Activated CD4-positive, alpha-beta memory T cell treated with anti-CD3 and anti-CD28 coated beads for 36 hours (primary cell): ENCODE measurements at places on chromosomes 4 and X.

GRCh38 chr4:36244257-36245082, at the start of gene ARAP2:
TSS of gene ARAP2 (minus strand) at chr4:36244514. CDS start at chr4:36229486, 15,028 bp downstream.
- DNase-seq, result peak; percentile 86

GRCh38 chr4:78014889-78015886, 41.9 kb upstream of the FRAS1 start:
- DNase-seq, result no peak

DNA sequence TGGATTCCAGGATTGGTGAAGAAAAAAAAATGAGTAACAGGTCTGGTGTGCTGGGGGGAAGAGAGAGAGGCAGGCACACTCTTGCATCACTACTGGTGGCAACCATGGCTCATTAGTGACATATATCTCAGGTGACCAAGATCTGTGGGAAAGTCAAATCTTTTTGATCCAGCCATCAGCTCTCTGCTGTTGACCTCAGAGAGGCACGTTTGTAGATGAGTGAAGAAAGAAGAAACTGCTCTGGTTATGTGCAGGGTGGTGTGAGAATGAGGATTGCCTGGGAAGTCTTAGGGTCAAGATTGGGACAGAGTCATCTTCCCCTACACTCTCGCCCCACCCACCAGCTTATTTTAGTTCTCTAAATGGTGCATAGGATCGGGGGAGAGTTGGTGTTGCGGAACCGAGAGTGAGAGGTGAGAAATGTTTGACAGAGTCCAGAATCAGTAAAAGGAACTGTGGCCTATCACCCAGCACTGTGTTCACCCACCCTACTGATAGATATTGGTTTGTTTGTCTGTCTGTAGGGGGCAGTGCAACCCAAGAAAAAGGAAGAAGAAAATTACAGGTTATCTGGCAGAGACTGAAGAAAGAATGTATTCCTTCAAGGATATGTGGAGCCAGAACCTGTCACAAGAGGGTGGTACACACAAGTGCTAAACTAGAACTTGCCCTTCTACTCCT, 21.9 kb downstream of the ARMCX6 start:
- no peak for DNase-seq

DNA sequence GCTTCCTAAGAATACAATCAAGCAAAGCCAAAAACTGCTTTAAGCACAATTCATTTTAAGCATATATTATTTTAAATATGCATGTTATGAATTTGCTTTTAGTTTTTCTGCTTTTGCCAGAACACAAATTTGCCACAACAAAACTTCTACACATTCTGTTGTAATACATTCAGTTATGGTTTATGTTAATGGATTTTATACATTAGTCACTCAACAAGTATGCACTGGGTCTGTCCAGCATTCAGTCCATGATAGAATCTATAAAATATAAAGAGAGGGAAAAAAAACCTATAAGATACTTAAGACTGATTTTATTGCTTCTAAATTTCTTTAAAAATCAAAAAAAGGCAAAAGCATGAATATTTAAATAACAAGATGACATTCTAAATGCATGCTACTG, 22.2 kb downstream of the IQCM start:
- no peak for DNase-seq

- no peak for DNase-seq
These were observed 20.5 kb downstream of the RWDD4 start for GRCh38 chr4:183638436-183638835.

- peak; percentile 65 for DNase-seq
These were observed 18.0 kb upstream of the TMSB4X start for GRCh38 chrX:12956704-12957534.

DNA sequence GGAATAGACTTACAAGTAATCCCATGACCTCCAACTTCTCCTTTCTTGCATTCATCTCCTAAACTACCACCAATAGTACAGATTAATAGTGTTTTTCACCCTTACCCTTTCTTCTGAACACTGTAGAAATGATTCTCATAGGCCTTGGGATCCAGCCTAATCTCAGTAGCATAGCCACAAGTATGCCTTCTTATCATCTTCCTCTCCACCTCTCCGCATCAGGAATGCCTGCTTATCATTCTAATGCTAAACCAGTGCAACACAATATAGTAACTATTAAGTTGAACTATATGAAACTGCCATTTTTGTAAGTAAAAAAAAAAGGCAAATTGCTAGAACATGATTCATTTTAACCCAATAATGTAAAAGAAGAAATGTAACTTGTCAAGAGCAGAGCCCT, 79.5 kb upstream of the IL2 start:
- DNase-seq, result no peak

- no peak for DNase-seq
These were observed 268.1 kb upstream of the SLITRK2 start for GRCh38 chrX:145549496-145549895.

DNA sequence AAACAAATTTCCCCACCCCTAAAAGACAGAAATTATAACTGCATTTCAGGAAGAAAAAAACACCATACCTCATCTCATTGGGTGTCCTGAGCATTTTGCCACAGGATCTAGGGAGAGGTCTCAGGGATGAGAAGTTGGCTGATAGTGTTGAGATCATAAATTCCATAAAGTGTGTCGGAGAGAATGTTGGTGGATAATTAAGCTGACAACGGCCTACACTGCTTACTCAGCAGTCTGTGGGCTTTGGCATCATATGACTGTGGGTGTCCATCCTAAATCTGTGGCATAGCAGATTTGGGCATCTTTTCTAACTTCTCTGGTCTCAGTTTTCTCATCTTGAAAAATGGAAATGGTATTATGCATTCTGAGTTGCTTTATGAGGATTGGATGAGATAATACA, 12.3 kb downstream of the CENPVL3 start:
- no peak for DNase-seq

DNA sequence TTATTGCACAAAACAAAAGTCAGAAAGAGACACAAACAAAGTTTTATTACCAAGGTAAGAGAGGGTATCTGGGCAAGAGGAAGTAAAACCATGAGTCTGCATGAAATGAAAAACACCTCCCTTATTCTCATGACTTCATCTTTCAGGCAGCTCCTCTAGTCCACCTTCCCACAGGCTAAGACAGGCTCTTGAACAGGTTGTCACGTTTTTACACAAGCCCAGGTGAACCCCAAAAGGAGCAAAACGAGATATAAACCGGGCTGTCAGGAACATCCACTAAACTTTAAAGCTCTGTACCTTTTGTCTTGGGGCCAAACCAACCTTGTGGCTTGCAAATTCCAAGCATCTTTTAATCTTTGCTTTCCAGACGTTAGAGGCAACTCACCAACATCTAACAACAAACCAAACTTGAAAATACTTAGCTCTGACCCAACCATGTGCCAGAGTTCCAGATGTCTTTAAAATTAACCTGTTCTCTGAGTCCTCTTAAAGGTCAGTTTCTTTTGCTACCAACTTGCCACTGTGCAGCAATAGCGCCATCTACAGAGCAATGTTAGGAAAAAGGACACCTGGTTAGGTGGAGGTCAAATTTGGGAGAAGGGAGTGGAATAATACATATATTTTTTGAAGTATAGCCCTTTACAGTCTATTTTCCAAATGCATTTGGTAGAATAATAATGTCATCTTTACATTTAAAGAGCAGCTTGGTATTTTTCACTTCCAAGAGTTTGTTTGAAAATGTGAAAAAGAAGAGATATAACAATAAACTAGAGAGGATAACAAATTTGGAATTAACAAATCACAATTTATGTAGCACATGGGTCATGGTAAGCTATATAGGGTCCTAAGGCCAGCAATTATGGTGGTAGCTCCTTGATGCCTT, 73.1 kb downstream of the QRFPR start:
- DNase-seq, result peak; percentile 58

DNA sequence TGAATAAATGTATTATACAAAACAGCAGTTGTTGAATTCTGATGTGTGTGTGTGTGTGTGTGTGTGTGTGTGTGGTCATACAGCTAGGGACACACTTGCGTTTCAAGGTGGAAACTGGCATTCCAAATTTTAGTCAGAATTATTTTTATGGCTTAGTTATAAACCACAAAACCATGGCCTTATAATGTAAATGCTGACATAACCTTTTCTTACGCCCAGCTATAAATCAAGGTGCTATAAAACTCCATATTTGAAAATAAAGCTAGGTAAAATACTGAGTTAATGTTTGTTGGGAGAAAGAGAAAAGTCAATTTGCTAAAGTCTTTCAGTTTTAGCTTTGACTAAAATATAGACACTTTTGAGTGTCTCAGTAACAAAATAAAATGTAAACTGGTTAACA, 345.1 kb upstream of the NR3C2 start:
- no peak for DNase-seq

- no peak for DNase-seq
These were observed 75.1 kb downstream of the GAB1 start for GRCh38 chr4:143411527-143412419.

DNA sequence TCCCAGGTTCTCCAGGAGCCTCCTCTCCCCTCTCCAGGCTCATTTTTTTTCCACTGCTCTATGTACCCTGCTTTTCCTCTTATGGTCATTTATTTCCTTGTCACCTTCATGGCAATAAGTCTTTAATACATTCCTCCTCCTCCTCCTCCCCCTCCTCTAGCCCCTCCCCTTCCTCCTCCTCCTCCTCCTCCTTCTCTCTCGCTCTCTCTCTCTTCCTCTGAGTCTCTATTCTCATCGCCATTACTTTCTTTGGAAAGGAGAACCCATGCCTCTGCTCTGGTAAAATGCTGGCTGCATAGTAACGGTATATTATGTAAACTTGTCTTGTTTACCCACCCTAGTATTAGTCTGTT, 35.7 kb downstream of the ARHGAP24 start:
- DNase-seq, result no peak

- DNase-seq, result no peak
These were observed 179.7 kb upstream of the PRPS2 start for GRCh38 chrX:12611471-12611870.

DNA sequence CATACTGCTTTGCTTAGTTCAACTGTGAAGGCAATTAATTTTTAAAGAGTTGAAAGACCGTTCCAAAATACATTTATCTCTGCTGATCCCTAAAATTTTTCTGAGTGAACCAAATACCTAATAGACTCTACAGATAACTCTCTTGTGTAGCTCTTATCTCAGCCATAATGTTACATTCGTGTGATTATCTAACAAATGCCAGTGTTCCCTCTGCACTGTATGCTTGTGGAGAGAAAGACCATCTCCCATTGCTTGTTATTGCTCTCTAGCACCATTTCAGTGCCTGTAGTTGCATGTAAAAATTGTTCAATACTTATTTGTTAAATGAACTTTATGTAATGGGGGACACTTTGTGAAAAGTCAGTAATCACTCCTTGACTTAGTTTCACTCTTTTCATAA, 81.3 kb upstream of the ATOH1 start:
- DNase-seq, result no peak

DNA sequence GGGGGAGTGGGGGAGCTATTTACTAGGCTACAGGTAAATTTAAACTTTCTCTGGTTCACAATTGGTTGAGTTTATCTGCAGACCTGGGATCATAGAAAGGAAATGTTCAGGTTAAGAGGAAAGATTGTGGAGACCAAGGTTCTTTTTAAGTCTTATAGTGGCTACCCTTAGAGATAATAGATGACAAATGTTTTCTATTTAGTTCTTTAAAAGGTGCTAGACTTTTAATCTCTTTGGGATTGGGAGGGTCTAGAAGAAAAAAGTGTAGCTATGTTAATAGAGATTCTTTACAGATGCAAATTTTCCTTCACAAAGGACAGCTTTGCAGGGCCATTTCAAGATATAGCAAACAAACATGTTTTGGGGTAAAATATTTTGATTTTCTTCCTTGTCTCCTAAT, 76.0 kb downstream of the TEX13C start:
- no peak for DNase-seq

DNA sequence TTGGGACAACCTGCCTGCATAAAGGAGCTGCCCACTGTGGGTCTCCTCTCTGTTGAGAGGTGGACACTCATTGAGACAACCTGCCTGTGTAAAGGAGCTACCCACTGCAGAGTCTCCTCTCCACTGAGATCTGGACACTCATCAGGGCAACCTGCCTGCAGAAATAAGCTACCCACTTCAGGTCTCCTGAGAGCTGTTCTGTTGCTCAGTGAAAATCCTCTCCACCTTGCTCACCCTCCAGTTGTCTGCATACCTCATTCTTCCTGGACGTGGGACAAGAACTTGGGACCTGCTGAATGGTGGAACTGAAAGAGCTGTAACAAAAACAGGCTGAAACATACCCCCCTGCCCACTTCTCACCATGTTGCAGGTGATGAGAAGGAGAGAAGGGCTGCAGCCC, 59.9 kb upstream of the CDKN2AIP start:
- DNase-seq, result no peak

DNA sequence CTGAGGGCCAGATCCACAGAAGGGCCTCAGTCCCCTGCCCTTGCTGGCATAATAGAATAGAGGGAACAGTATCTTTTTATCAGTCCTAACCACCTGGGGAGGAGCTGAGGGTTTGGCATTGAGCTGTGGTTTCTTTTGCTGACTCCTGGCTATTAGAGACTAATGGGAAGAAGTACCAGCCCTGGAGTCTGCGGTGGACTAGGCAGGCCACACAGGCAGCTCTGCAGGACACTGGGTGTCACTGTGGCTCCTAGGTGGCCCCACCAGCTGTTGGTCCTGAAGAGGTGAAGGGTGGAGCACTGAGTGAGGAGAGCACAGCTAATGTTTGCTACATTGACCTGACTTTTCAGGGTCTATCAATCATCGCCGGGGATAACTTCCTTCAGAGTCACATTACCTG, 52.8 kb upstream of the GPC4 start:
- no peak for DNase-seq

DNA sequence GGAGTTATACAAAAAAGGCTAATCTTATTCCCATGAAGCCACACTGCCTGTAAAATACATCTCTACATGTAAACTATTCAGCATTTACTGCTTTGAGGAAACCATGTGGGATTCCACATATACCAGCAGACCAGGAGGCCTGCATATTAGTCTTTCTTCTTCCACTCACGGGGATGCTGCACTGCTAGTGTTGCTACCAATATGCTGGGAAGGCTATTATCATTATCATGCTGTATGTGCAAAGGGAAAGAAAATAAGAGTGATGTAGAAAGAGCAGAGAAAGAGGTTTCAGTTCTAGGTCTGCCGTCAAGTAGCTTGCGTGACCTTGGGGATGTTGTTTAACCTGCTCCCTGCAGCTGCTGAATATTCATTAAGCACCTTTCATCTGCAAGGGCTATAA, 61.0 kb downstream of the MGST2 start:
- DNase-seq, result no peak

DNA sequence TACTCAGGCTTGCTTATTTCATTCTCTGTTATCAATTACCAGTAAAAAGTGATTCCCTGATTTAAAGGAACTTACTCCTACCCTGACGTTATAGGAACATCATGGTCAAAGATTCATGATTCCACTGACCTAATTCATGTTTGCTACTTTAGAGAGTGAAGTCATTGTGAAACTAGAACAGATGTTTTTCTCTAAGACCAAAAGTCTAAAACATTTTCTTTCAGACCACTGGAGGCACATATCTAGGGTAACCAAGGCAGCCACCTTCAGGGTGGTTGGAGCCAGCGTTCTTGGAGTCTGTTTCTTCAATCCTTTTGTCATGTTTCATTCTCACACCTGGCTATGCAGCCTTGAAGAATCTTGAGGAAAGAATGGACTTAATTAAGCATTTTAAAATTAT, 77.8 kb downstream of the GALNTL6 start:
- DNase-seq, result no peak

DNA sequence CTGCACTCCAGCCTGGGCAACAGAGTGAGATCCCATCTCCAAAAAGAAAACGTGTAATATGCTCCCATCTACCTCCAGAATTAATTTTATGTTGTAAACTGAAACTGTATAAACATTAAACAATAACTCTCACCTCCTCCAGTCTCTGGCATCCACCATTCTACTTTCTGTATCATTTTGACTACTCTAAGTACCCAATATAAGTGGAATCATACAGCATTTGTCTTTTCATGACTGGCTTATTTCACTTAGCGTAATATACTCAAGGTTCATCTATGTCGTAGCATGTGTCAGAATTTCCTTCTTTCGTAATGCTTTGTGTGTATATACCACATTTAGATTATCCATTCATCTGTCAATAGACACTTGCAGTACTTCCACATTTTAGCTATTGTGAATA, 20.6 kb downstream of the F8 start:
- no peak for DNase-seq
